ENCODE measurements at places on chromosomes 6 and 20. TPM values are rescaled to one million over a fixed set of nuclear protein-coding genes. Genes with fewer than 3 reads are reported as not detected.

The IFNGR1 gene
- total RNA-seq, result 94.3 TPM

- no peak for DNase-seq
Measured at GRCh38 chr6:102680413-102680812, 1286.9 kb downstream of the GRIK2 start.

DNA sequence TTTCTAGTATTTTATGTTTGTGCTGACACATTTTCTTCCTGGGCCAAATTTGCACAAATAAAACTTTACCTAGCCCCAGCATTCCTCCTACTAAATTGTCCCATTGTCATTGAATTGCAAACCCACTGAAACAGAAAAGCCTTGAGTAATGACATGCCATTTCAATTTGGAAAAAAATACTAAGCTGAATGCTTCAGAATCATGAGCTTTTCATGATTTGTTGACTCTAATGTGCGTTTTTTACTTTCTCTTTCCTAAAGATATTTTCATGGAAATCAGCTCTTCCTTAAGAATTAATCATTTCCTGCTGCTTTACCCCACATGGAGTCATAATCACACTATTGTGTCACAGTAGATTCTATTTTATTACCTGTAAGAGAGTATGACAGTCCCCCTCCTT is 47.4 kb downstream of the TRDN start:
- no peak for DNase-seq

The RAET1L gene
- 3.3 TPM for total RNA-seq

- no peak for DNase-seq
Measured at GRCh38 chr20:11331096-11331495, 586.6 kb upstream of the BTBD3 start.

- peak; percentile 80 for DNase-seq
Measured at GRCh38 chr6:164749221-164750064, 560.0 kb downstream of the C6orf118 start.

DNA sequence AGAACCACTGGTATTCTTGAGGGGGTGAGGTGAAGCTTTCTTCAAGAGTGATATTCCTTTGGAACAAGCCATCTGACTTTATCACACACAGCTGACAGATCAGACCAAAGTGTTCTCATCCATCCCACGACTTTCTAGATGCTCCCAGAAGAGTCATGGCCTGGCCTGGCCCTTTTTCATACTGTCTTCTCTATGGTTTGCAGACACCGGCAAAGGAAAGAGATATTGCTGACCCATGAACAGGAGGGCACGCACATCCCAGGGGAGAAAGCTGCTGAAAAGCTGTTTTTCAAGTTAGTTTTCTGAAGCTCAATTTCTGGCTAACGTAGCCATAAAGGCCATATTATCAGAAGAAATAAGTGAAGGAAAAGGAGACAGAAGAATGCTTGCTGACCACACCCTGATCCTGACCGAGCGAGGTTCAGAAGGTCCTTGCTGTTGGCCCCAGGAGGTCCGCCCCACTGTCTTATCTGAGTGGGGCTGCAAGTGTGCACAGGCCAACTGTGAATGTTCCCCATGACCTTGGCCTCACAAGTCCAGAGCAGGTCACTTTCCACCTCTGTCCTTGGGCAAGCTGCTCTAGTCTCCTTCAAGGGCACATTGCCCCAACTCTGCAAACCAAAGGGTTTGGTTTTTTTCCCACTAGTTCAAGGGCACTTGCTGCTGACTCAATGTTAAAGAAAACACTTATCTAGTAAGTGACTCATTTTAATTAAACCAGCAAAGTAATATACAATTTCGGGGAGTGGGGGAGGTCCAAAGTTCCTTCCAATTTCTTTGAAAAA is 2.0 kb downstream of the ACSS1 start:
- DNase-seq, result peak; percentile 35

DNA sequence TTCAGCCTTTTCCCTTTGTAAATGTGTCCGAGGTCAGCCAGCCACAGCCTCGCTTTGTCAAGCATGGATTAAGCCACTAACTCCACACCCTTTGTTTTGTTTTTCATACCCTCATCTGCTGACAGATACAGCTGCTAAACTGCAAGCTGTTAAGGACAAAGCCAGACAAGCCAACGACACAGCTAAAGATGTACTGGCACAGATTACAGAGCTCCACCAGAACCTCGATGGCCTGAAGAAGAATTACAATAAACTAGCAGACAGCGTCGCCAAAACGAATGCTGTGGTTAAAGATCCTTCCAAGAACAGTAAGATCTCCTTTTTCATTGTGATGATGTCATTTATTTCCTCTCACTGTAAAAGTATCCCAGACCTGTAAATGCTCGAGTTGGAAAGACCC is 269.3 kb downstream of the ARHGAP18 start:
- DNase-seq, result no peak
